NCI-H187 treated with DMSO at 0.1 percent for 48 hours (cell line): ENCODE measurements at places on chromosomes 11 and 22.

DNA sequence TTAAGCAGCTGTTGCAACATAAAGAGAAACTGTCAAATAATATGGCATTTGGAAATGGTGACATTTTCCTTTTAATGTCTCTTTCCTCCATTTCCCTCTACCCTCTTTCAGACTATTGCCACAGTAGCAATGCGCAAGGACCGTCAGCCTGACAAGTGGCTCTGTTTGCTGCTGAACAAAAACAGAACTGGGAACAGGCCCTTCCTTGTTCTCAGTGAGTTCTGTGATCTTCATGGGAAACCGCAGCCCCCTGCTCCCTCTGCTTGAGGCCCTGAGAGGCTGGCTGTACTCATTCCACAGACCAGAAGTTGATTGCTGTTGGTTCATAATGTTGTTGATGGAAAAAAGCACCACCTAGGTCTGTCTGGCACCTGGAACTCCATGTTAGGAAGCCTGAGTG lies 559.7 kb downstream of the OPCML start:
- DNase-seq, result no peak

GRCh38 chr22:22348127-22348814 lies 103.7 kb downstream of the VPREB1 start:
- no peak for DNase-seq

DNA sequence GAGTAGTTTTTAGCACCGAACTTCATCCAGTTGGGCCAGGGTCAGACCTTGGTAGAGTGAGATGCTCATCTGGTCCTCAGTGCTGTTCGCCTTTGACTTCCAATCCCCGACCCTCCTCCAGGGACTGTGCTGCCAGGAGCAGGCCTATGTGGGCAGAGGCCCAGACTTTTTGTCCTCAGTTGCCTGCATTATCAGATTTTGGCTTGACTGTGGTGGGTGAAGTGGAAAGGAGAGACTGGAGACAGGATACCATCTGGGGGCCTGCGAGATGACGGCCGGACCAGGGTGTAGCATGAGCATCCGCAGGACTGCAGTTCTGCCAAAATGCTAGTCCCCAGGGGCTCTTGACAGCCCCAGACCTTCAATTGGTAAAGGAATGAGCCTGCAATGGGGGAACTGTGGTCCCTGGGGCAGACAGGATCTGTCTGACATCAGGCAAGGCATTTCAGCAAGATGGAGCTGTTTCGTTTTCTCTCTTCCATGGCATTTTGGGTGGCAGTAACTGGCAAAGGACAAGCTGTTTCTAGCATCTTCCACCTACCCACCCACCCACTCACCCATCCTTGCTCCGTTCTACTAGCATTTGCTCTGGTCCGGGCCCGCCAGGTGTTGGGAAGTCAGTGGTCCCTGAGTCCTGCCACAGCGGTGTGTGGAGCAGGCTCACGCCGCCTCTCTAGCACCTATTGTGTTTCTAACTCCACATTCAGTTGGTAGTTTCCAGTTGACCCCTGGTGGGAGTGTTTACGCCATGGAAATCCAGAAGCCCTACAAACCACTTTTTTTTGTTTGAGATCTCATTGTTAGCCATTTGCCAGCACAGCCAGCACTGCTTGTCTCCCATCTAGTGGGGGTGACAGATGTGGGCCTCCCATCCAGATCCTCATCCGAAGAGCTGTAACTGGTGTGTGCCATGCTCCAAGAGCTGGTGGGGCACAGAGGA lies 53.5 kb downstream of the OTOG start:
- DNase-seq, result no peak

DNA sequence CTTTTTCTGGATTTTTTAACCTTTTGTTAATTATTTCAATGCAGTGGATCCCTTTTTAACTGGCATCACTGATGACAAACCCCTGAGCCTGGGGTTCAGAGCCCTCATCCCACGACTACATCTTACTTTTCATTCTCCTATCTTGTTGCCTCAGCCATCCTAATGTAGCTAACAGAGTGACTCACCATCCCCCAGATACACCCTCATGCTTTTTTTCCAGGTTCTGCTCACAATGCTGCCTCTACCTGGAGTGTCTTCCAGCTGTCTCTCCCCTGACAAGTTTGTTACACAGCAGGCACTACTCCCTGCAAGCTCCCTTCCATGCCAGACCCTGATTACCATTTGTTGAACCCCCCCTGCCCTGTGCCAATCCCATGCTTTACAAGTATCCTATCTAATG lies 135.4 kb downstream of the NCAM1 start:
- no peak for DNase-seq

DNA sequence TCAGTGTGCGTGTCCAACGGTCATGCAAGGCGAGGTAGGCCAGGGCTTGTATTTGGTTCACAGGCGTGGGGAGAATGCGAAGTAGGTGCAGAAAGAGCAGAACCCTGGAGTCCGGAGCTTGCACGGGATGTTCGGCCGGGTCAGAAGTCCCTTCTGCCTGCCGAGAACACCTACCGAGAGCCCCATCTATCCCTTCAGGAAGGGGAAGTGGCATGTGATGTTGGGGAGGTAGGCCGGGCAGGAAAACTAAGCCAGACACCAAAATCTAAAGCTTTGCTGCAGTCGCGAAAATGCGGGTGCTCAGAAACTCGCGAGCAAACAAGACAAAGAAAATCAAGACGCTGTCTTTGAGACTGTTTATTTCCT lies 435 bp upstream of the TAF6L start:
- DNase-seq, result no peak

DNA sequence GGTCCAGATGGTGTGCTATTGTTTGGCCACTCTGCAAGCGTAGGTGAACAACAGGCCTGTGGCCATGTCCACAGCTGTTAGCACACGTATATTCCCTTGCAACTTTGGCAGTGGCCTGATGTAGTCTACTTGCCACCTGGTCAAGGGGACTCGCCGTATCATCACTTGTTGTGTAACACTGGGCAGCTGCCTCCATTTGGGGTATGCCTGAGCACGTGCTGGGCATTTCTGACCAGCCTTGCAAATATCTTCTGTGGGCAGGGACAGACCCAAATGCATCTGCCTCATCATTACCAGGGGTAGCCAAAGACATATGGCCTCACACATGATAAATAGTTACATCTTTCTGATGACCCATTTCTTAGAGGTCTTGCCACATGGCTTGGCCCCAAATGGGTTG lies 434.2 kb downstream of the DYNC2H1 start:
- DNase-seq, result no peak

DNA sequence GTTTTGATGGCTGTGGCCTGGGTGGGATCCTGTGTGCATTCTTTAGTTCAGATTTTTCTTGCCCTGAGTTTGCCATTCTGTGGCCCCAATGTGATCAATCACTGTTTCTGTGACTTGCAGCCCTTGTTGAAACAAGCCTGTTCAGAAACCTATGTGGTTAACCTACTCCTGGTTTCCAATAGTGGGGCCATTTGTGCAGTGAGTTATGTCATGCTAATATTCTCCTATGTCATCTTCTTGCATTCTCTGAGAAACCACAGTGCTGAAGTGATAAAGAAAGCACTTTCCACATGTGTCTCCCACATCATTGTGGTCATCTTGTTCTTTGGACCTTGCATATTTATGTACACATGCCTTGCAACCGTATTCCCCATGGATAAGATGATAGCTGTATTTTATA lies 620 bp downstream of the OR4C16 start:
- DNase-seq, result no peak

GRCh38 chr22:19819911-19820879 lies 34.5 kb downstream of the GNB1L start:
- DNase-seq, result no peak

- DNase-seq, result no peak
These were observed 6.7 kb upstream of the CAPRIN1 start for GRCh38 chr11:34044664-34045485.

- DNase-seq, result no peak
These were observed 6.1 kb downstream of the ZNF74 start for GRCh38 chr22:20399866-20400605.
